Stimulated activated CD8-positive, alpha-beta memory T cell treated with anti-CD3 and anti-CD28 coated beads, Interleukin-4, amount 100 ng/mL, for 4 hours (primary cell): ENCODE measurements at places on chromosomes 6 and 20.

- DNase-seq = no peak
These were observed 12.1 kb downstream of the TAF4 start for GRCh38 chr20:62053465-62054196.

GRCh38 chr6:131954775-131955107 lies 3.6 kb upstream of the CCN2 start:
- no peak for DNase-seq

GRCh38 chr20:43669332-43669731 lies 2.4 kb downstream of the MYBL2 start:
- no peak for DNase-seq

- DNase-seq = no peak
These were observed 199.1 kb downstream of the CENPW start for GRCh38 chr6:126539022-126539421.

GRCh38 chr6:45686841-45687569 lies 309.3 kb upstream of the SUPT3H start:
- DNase-seq = no peak

- DNase-seq = no peak
These were observed 114.7 kb upstream of the ZNF217 start for GRCh38 chr20:53708129-53708968.

DNA sequence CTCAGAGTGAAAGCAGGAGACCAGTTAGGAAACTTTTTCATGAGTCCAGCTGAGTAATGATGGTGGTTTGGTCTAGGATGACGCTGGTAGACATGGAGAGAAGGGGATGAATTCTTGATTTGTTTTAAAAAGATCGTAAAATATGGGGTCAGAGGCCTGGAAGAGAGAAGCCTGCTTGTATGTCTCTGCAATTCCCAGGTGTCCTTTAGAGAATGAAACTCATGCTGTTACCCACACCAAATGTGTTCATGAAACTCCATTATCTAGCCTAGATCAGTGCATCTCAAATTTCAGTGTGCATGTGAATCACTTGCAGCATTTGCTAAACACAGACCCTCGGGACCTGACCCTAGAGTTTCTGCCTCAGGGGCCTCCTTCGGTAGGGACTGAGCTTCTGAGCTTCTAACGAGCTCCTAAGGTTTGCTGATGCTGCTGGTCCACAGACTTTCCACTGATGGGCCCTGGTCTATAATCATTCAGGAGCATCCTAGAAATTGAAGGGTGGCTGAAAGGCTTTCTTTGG lies 302.0 kb upstream of the PLCB4 start:
- DNase-seq = no peak

DNA sequence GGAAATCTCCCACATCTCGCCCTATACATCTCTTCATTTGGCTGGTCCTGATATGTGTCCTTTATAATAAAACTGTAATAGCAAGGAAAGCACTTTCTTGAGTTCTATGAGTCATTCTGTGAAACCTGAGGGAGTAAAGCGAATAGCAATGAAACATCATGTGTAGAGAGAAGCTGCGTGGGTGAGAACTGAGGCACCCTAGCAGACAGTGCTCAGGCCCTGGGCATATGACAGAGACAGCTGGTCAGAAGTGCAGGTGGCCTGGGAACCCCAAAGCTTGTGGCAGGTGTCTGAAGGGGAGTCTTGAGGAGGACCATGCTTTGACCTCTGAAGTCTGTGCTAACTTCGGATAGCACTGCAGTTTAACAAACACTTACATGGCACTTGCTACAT lies 1.3 kb upstream of the BLOC1S5 start:
- DNase-seq = no peak

GRCh38 chr20:15265581-15266309 lies 928.3 kb upstream of the FLRT3 start:
- no peak for DNase-seq
